SK-N-DZ (cell line): ENCODE measurements at places on chromosomes 2 and 18.

- DNase-seq = no peak
Measured at GRCh38 chr2:174138161-174138560, 110.2 kb downstream of the OLA1 start.

GRCh38 chr2:11430729-11431128, 35.2 kb downstream of the E2F6 start:
- DNase-seq = no peak

DNA sequence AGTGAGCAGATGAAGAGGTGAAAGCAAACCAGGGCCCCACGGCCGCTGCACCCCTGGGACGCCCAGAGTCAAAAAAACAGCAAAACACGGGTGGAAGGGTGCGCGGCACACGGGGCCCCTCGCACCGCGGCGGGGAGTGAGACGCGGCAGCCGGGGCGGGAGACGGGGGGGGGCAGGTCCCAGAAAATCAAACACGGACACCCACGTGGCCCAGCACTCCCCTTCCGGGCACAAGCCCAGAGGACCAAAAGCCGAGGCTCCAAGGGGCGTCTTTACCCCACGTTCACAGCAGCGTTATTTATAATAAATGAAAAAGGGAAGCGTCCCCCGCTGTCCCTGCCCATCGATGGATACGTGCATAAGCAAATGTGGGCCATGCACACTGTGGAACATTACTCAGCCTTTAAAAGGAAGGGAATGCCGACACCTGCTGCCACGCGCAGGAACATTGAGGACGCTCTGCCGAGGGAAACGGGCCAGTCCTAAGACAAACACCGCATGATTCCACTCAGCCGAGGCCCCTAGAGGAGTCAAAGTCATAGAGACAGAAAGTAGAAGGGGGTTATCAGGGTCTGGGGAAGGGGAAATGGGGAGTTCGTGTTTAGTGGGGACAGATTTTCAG, 677 bp upstream of the COPS9 start:
- DNase-seq = no peak

DNA sequence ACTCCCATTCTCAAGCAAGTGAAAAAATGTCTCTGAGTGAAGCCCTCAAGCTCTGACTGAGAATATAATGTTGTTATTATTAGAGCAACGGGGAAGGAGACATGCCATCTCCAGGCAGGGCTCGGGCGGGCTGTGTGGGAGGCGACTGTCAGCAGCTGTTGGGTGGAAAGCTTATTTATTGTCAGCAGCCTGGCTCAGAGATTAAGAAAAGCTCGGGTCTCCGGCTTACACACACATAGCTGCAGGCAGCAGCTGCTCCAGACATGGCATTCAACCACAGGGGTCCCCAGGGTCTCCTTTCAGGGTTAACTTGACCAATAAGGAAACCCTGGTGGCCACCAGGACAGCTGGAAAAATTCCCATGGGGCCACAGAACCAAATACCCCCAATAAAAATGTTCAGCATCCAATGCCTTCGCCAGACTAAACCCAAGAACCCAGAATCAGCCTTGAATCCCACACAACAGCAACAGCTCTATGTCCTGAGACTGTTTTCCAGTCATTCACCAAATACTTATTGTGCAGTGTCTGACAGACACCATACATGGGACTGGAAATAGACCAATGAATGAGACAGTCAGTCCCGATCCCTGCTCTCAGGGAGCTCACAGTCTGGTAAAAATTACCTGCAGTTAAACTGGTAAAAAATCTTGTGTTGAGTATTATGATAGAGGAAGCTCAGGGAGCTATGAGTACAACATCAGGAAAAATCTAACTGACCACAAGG, 70.5 kb upstream of the RTN4 start:
- peak; percentile 53 for DNase-seq

- no peak for DNase-seq
Measured at GRCh38 chr2:191171708-191172355, 21.0 kb upstream of the STAT4 start.

DNA sequence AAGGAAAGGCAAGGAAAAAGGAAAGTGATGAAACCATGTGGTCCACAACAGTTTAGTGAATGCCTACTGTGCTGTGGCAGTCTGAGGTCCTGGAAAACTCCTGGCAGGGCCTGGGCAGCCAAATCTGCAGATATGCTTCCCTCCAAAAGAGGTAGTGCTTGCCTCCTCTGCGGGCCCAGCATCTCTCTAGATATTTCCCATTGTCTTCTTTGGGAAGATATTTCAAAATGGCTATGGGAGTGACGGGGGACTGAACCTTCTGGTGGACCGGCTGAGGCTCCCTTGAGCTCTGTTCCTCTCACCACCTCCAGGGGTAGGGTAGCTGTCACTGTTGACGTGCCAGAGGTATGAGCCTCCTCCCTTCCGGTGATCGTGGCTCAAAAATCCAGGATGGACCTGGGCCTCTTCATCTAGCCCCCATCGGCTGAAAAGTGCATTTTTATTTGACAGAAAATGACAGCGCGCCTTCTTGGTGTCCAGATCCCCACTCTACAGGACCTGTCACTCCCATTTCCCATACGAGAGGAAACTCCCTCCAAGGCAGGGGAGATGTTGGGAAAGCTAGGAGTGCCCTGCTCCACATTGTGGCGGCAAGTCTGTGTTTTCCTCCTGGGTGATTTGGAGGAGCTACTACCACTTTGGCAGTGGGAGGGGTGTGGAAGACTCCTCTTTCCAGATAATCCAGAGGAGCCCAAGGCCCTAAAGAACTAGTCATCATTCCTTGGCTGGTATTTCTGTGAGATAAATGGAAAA, 9.4 kb upstream of the PAX3 start:
- DNase-seq = no peak

- no peak for DNase-seq
Measured at GRCh38 chr2:184646177-184646576, 47.8 kb downstream of the ZNF804A start.

DNA sequence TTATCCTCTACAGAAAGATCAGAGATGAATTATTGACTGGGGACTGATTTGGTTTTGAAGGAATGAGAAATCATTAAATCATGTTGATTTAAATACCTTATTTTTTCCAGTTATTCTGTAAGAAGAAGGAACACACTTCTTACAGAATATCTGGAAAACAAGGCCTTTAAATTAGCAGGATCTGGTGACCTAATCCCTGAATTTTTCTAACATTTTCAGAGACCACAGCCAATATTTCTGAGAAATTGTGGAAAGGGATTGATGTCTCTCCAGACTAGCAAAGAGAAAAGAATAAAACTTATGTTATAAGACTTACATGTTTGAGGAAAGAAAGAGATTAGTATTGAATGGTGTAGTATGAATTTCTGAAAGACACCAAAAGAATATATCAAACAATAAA, 104.0 kb downstream of the KCNE4 start:
- no peak for DNase-seq

- DNase-seq = no peak
Measured at GRCh38 chr2:237642038-237642734, 14.8 kb downstream of the LRRFIP1 start.

GRCh38 chr2:166240387-166241313, 112.8 kb upstream of the SCN1A start:
- no peak for DNase-seq

GRCh38 chr2:111946294-111947114, 48.1 kb downstream of the MERTK start:
- no peak for DNase-seq

DNA sequence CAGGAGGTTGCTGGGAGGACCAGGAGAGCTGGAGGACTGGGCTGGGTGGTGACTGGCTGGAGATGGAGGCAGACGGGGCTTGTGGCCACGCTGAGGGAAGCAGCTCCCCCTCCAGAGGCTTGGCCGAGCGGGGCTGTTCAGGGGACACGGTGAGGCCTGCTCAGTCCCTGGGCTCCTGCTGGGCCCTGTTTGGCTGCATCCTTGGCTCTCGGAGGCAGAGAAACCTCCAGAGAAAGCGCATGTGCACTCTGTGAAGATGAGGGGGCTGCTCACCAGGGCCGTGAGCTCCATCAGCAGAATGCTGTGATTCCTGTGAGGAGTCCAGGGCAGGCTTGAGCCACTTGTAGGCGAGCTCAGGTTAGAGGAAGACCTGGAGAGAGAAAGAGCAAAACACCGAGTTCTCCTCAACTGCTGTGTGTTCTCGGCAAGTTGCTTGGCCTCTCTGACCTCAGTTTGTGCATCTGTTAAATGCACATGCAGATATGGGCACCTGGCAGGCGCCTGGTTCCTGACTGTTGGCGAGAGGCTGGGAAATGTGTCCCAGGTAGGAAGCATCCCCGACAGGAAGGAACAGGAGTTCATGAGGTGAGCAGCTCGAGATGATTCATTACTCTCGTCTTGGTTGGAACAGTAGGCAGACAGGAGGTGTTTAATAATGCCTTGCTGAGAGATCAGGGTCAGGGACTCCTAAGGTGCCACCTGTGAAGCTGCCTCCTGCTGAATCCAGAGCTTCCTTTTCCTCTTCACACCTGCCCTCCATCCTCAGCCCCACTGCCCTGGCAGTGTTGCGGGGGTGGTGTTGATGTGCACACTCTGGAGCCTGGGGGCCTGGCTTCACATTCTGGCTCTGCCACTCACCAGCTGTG, 941 bp downstream of the ZAP70 start:
- no peak for DNase-seq

DNA sequence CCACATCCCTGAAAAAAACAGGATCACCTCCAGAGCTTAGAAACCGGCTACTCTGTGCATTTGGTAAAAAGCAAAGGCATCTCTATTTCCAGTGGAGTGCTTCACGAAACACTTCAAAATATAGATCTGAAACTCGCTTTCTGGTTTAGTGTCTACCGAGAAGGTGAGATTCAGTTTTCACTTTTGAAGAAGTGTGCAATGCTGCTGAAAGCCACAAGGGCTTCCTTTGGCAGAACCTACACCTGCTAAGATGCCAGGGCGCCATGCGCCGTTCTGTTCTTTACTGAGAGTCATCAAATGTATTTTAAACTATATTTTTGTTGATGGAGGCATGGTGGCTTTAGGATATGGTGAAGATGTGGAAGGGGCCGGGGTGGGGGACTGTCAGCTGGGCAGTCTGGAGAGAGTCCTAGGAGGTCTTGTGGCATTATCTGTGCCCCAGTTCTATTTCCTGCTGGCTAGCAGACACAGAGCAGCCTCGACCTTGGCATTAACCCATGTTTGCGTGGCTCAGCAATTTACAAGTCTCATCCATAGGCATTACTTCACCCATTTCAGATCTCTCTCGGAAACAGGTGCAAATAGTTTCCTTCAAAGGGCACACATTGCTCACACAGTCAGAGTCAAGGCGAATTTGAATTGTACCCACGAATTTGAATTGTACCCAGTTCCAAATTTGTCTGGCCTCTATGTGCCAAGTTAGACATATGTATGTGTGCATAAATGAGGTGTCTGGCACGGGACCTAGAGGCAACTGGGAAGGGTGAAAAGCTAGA, 46.7 kb upstream of the KCNF1 start:
- no peak for DNase-seq

GRCh38 chr18:55875371-55875901, 287.4 kb upstream of the TCF4 start:
- no peak for DNase-seq
